ENCODE measurements at places on chromosomes 11 and 22.

DNA sequence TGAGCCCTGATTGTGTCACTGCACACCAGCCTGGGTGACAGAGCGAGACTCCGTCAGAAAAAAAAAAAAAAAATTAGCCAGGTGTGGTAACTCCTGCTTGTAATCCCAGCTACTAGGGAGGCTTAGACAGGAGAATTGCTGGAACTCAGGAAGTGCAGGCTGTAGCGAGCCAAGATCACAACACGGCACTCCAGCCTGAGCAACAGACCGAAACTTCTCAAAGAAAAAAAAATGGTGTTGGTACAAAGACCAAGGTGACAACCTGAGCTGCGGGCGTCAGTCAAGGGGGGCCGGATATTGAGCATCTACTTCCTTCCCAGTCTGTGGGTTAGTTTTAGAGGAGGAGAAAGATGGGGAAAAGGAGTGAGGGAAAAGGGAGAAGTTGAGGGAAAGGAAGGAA lies 48.5 kb upstream of the HSPA8 start:
- no peak for DNase-seq

DNA sequence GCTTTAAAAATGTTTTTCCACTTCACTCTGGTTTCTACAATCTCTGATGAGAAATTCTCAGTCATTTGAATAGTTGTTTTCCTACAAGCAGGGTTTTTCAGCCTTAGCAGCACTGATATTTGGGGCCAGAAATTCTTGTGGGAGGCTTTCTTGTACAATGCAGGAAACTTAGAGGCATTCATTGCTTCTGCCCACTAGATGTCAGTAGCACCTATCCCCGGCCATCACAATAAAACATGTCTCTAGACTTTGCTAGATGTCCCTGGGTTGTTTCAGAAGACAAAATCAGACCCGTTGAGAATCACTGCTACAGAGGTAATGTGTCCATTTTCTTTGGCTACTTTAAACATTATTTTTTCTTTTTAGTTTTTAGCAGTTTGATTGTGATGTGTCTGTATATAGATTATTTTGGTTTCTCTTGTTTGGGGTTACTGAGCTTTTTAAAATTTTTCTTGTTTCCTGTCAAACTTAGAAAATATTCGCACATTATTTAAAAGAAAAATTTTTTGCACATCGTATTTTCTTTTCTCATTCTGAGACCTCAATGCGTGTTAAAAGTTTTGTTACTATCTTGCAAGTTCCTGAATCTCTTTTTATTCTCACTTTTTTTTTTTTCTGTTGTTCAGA lies 60.8 kb upstream of the CCDC179 start:
- DNase-seq, result no peak

GRCh38 chr11:74948546-74948897 lies 369 bp downstream of the XRRA1 start:
- DNase-seq, result no peak

DNA sequence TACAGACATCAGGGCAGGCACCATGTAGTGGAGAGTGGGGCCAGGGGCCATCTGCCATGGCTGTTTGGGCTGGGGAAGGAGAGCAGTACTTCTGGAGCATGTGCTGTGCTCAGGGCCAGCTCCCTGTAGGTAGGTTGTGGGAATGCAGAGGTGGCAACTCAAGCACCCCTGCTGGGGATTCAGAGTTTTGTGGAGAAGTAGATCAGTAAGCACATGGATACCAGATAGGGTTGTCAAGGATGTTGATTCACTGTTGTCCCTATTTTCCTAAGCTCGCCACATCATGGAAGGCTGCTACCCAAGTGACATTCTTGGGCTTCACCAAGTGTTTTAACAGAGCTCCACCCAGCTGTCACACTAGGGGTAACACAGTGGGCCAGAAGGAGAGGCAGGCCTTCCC lies 67.2 kb downstream of the BMAL1 start:
- no peak for DNase-seq

DNA sequence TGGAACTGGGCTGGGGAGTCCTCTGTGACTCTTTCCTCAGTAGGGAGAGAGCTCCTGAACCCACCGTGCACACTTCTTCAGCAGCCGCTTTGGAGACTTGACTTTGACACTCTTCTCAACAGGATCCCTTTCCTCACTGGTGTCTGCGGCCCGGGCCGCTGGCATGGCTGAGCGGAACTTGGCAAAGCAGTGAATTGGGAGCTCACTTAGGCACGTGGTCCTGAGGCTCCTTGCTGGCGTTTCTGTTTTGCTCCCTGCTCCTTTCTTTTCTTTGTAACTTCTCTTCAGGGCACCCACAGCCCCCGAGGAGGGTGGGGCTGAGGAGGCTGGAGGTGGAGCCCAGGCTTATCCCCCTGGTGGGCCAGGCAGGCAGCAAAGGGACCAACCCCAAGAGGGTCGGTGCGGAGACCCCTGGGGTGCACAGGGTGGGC lies 8.4 kb upstream of the KCNQ1OT1 start:
- no peak for DNase-seq

GRCh38 chr22:17874231-17874905 lies 100.1 kb upstream of the BID start:
- DNase-seq, result no peak
